Midbrain (tissue), 1 donor: ENCODE measurements at places on chromosomes 6 and 20.

- DNase-seq: no peak
Measured at GRCh38 chr20:53829255-53829723, 235.7 kb upstream of the ZNF217 start.

DNA sequence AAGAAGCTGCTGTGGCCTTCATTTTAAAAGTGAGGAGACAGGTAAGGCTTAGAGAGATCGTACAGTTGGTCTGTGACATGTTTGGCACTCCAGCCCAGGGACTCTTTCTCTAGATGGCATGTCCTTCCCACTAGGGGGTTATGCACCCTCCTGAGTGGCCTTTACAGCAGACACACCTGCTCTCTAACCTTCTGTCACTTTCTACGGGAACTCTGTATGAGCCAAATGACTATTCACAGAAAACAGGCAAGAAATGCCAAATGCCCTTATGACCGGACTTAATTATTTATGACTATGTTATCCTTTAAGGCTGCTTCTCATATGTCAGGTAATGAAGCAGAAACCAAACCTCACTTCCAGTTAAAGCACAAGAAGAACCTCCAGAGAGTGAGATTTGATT lies 91.2 kb downstream of the MAP3K5 start:
- no peak for DNase-seq

- no peak for DNase-seq
Measured at GRCh38 chr6:128806261-128806660, 76.7 kb upstream of the LAMA2 start.

GRCh38 chr6:130138116-130138908 lies 84.4 kb downstream of the SAMD3 start:
- no peak for DNase-seq
